Forelimb muscle (tissue), 1 donor: ENCODE measurements at places on chromosomes 11 and 22. TPM values are rescaled to one million over a fixed set of nuclear protein-coding genes. Genes with fewer than 3 reads are reported as not detected.

MFNG gene
- polyA plus RNA-seq = 7.3 TPM

DNA sequence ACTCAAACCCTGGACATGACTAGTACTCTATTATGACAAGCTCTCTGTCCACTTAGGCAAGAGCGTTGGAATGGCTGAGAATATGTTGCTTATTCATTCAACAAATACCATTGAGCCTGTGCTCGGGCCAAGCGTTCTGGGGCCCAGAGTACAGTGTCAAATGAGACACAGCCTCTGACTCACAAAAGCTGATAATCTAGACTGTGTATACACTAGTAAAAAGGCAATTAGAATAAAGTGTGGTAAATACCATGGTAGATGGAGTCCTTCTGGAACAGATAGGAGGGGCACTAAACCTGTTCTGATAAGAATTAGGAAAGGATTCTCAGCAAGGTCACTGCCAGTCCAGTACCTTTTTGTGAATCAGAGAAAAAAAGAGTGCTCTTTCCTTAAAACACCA, 24.7 kb downstream of the KCNE3 start:
- no peak for DNase-seq

DNA sequence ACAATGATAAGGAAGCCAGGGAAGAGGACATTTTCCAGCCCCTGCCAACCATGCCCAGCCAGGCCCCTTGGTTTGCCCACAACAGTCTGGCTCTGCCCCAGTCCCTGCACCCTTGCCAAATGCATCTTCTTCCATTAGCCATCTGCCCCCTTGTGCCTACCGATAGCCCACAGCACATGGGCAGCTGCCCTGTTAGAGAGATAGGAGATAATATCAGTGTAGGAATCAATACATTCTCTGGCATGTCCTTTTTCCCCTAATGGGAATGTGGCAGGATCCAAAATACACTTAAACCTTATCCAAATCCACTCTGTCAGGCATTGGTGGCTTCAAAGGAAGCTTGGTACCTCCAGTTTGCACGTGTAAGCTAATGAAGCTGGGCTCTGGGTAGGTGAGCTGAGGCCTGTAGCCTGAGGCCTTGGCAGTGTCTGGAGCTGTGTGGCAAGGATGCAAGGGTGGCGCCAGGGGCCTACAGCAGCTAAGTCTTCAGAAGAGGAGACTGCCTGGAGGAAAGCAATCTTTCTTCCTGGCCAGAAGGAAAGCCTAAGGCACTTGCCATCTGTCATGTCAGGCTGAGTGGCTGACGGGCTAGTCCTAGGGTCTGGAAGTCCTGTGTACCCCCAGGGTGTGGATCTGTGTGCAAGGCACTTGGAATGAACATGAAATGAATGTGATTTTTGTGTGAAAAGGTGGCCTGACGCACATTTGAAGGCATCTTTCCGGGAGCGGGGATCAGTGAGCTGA, 164.2 kb upstream of the TBCEL start:
- no peak for DNase-seq

- no peak for DNase-seq
These were observed 18.7 kb upstream of the BID start for GRCh38 chr22:17792854-17793434.

- DNase-seq = no peak
These were observed 75.2 kb downstream of the DHCR7 start for GRCh38 chr11:71372693-71373657.

SLC5A4 gene
- 1.6 TPM for polyA plus RNA-seq

- DNase-seq = no peak
These were observed 67.9 kb upstream of the SLC35C1 start for GRCh38 chr11:45737056-45737455.

DNA sequence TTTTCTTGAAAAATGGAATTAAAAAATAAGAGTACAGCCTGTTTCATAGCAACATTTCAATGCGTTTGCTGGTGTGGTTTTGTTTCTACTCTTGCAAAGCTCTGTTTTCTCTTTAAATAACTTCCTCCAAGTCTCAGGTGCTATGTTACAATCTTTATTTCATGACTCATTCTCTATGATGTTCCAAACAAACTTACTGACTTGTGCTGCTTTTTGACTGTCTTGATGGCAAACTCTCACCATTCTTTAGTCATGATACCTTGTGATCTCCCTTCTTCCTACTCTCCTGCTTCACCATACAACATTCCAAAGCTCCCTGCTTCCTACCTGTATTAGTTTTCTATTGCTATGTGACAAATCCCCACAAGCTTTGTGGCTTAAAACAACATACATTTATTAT, 166.1 kb downstream of the C11orf91 start:
- DNase-seq = no peak

GRCh38 chr11:89667001-89667400, 43.1 kb upstream of the TRIM77 start:
- no peak for DNase-seq

DNA sequence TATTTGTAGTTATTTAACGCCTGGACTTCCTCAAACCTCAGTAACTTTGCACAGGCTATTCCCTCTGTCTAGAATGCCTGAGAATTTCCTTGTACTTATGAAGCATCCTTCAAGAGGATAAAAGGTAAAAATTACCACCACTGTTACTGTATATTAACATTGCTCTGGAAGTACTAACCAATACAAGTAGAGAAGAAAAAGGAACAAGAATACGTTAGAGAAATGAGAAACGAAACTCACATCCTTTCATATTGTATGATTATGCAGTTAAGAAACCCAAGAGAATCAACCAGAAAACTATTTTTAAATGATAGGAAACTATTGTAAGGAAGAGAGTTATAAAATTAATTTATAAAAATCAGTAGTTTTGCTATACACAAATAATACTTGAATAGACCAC, 48.2 kb upstream of the OR5P2 start:
- DNase-seq = no peak

DNA sequence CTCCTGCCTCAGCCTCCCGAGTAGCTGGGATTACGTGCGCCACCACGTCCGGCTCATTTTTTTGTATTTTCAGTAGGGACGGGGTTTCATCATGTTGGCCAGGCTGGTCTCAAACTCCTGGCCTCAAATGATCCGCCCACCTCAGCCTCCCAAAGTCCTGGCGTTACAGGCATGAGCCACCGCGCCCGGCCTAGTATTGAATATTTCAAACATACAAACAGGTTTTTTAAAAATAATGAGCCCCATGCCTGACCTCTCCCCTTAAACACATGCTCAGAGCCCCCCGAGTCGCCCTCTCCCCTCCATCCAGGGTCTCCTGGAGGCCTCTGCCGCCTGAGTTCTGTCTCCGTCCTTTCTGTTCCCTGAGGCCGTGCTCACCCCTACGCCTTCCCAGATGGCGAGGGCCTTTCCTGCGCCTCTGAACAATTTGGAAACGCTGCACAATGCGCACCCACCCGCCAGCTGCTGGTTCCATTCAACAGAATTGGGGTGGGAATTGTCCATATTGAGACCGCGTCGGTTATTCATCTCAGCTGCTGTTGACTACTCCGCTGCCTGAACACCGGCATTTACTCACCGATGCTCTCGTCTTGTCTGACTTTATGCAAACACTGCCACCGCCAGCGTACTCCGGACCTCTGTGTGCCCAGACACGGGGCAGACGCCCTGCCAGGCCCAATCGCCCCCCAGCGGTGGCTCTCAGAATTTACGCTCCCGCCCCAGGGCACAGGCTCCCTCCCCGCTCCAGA, 13.6 kb upstream of the RNH1 start:
- DNase-seq = no peak

- peak; percentile 35 for DNase-seq
These were observed 119.9 kb downstream of the FEZ1 start for GRCh38 chr11:125376117-125376516.

GRCh38 chr11:119724956-119725355, 4.0 kb downstream of the NECTIN1 start:
- no peak for DNase-seq

GRCh38 chr22:44448271-44448830, 49.7 kb downstream of the RTL6 start:
- peak; percentile 39 for DNase-seq

DNA sequence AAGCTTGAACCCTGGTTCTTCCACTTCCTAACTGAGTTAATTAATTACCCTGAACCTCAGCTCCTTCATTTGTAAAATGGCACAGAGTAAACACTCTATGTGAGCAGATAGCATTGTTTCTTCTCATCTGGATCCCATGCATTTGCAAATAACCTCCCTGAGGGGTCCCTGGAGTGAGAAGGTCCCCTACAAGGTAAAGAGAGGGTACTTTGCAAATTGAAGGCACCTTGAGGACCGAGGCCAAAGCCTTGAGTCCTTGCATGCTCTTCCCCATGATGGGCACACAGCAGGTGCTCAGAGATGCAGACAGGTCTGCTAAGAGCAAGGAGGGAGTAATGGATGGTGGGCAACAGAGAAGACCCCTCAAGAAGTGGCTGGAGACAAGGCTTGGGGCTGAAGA, 33.2 kb downstream of the OTOG start:
- DNase-seq = no peak

SERPING1 gene
- polyA plus RNA-seq = 88.8 TPM

DNA sequence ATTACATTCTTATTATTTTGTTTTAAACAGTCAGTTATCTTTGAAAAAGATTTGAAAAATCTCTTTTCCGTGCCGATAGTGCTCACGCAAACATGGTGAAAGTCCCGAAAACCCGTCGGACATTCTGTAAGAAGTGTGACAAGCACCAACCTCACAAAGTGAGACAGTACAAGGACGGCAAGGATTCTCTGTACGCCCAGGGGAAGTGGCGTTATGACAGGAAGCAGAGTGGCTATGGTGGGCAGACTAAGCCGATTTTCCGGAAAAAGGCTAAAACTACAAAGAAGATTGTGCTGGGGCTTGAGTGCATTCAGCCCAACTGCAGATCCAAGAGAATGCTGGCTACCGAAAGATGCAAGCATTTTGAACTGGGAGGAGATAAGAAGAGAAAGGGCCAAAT, 28.7 kb upstream of the CTSD start:
- DNase-seq = no peak

CECR2 gene
- 23.2 TPM for polyA plus RNA-seq

DNA sequence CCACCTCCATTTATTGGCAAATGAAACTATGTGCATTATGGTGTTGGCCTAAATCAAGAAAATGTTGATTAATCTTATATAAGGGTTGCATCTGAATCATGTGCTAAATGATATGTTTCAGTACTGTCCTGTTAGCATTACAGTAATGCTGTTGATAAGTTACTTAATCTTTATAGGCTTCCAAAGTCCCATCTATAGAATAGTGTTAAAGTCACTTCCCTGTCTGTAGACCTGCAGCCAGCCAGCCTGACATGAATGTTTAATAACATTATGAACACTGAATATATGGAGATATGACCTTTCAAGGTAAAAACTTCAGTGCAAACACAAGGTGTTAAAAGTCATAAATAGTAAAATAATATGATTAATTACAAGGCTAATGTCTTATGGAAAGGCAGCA, 3.6 kb upstream of the TOM1 start:
- DNase-seq = no peak

GUCD1 gene
- polyA plus RNA-seq = 69.0 TPM

LMO2 gene
- 13.6 TPM for polyA plus RNA-seq

DNA sequence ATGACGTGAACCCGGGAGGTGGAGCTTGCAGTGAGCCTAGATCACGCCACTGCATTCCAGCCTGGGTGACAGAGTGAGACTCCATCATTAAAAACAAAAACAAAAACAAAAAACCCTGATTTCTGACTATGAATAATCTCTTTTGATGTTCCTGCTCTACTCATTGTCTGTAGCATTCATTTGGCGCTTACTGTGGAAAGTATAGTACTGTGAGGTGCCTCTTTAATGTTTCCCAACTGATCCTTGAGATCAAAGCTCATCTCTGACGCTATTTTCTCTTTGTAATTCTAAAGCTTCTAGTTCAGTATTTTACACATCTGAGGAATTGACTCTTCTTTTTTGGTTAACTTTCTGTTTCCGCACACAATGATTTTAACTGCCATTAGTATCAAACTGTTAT, 60.0 kb downstream of the GRK3 start:
- no peak for DNase-seq

GRCh38 chr11:19602891-19603290, 109.7 kb upstream of the NAV2 start:
- no peak for DNase-seq

- DNase-seq = peak; percentile 98
These were observed 7.6 kb upstream of the SERPINH1 start for GRCh38 chr11:75554258-75555022.

GRCh38 chr22:20577045-20577444, 69.6 kb downstream of the MED15 start:
- DNase-seq = no peak

DNA sequence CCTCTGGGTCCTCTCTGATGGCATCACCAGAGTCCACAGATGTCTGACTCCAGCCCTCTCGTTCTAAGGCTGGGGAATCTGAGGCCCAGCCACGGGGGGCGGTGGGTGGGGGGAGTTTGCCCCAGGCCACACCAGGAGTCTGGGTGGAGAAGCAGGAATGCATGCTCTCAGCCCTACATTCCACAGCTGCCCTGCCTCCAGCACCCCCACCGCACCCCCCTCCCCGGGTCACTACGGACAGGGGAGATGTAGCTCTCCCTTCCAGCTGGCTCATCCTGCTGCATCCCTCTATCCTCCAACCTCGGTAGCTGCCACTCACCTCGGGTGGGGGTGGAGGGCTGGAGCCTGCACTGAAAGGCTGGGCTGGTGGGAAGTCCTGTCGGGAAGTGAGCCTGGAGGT, 2.3 kb upstream of the PVALB start:
- DNase-seq = no peak
